Inflammatory macrophage treated with lipopolysaccharide for 1 hour (primary cell): ENCODE measurements at places on chromosomes 12 and 14.

GRCh38 chr14:100384819-100385813 lies 62.0 kb downstream of the SLC25A47 start:
- DNase-seq: no peak

- DNase-seq: peak; percentile 14
Observed at GRCh38 chr12:122834104-122834920, 945 bp upstream of the HIP1R start.

GRCh38 chr12:50224026-50224692 lies 57.0 kb upstream of the CERS5 start:
- DNase-seq: no peak

DNA sequence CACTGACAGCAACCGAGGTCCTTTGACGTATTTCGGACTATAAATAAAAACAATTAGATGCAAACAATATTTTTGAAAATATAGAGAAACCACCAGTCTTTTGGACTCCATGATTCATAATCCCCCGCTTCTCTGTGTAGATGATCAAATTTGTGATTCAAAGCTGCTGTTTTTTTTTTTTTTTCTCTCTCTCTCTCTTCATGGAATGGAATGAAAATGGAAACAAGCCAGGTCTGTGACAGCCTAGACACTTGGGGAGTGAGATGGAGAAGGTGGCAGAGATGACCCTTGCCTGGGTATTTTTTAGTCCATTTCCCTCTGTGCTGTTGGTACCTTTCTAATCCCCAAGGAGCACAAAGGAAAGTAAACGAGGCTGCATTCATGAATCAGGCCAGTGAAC lies 248.5 kb downstream of the GLT1D1 start:
- no peak for DNase-seq

DNA sequence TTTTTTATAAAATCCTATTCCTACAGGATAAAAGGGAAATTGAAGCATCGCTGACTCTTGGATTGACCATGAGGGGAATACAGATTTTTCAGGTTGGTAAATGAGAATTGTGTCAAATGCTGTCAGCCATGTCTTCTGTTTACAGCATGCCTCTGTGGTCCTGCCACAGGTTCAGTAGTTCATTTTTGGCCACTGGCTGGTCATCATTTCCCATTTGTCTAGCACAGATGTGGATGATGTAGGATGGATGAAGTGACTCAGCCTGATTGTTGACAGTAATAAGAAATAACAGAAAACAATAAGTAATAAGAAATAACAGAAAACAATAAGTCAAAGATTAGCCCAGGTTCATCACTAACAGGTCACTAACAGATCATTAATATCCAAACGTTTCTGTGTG lies 59.8 kb downstream of the FRMD6 start:
- no peak for DNase-seq

GRCh38 chr14:60760644-60761364 lies 26.2 kb downstream of the MNAT1 start:
- DNase-seq: no peak

- no peak for DNase-seq
Observed at GRCh38 chr14:101088395-101088667, 184.8 kb upstream of the RTL1 start.

DNA sequence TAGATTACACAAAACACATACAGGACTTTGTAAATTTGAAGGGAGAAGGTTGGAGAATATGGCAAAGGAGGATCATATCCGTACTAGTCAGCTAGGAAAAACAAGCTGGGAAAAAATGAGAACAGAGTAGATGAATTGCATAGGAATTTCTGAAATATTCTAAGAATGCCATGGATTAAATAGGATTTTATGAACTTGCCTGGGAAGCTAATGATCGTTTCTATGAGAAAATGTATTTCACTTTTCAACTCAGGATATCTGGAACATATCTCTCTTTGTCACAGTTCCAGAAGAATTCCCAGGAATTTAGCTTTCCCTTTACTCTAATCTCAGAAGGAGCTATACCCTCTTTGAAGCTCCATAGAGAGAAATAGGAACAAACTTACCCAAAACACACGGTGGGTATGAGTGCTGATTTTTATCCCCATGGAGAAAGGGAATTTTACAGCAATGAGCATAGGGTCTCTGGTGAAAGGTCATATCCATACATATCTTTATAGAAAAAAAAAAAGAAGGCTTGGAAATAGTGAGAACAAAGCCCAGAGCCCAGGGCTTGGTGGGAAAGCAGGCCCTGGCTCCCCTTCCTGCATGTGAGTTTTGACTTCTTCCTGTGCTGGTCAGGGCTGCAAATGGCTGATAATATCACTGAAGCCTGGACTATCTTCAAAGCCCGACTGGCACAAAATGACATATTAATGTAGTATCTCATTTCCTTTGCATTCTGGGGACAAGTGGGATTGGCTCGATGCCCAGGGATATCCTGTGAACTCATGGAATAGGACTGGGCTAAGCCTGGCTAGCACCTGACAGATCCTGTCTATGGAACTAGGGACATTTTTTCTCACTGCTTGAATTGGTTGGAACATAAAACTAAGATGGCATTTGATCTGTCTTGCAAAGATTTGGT lies 136.3 kb downstream of the AEBP2 start:
- no peak for DNase-seq

DNA sequence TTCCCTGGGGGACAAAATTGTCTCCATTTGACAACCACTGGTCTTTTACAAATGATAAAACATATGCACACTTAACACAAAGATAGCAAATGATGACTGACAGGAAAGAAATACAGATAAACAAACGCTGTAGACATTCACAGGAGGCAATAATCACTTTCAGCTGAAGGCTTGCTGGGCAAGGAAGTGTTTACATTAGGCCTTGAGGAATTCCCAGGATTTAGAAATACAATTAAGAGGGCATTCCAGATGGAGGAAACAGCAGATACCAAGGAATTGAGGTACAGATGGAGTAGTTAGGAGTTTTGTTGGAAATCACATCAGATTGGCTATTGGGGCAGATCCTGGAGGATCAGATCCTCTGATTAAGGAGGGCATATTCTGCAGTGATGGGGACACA lies 93.9 kb downstream of the DYRK2 start:
- no peak for DNase-seq

DNA sequence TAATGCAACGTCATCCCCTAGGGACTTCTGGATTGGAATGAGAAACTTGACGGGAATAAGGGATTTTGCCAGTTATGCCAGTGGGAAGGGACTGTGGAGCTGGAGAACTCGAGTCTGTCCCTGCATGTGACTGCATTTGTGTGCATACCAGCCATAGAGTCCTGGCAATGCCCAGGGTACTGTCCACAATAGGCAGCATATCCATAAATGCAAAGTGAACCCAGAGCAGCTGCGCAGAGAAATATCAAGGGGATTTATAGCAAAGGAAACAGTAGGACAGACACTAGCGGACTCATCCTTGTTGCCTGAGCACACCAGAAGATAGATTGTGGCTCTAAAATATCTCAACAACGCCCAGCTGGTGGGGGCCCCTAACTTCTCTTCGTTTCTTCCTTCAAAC lies 247.1 kb upstream of the SRRM4 start:
- DNase-seq: no peak

GRCh38 chr14:32224737-32225377 lies 21.8 kb upstream of the RNU6-8 start:
- no peak for DNase-seq

GRCh38 chr14:48703728-48704467 lies 882.3 kb downstream of the RPS29 start:
- no peak for DNase-seq

DNA sequence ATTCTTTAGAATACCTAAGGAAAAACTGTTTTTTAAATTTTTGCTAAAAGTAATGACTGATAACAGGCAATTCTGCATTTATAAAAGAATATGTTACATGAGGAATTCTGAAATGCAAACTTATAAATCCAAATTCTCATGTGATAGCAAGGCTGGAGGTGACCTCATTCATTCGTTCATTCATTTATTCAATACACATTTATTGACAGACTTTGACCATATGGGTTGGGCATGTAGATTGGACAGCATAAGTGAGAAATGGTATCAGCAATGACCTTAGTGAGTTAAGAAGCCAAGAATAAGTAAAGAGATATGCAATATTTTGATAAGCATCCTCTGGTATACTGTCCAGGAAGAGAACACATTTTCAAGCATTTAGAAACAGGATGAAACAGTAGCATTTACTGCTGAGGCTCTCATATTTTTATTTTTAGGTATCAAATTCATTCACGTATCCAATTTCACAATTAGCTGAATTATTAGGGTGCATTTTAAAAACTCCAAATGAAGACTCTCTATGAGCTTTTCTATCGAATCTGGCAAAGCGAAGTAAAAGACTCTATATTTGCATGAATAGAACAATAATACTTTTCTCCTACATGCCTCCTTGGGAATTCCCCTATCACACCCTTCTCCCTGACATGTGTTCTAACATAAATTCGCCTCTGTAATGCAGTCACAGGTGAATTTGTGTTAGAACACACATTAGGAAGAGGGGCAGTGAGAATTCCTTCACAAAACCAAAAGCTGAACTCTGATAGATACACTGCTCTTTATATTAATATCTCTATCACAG lies 49.9 kb downstream of the PEBP1 start:
- no peak for DNase-seq

- DNase-seq: no peak
Observed at GRCh38 chr14:24801024-24801423, 167.0 kb upstream of the GZMB start.

DNA sequence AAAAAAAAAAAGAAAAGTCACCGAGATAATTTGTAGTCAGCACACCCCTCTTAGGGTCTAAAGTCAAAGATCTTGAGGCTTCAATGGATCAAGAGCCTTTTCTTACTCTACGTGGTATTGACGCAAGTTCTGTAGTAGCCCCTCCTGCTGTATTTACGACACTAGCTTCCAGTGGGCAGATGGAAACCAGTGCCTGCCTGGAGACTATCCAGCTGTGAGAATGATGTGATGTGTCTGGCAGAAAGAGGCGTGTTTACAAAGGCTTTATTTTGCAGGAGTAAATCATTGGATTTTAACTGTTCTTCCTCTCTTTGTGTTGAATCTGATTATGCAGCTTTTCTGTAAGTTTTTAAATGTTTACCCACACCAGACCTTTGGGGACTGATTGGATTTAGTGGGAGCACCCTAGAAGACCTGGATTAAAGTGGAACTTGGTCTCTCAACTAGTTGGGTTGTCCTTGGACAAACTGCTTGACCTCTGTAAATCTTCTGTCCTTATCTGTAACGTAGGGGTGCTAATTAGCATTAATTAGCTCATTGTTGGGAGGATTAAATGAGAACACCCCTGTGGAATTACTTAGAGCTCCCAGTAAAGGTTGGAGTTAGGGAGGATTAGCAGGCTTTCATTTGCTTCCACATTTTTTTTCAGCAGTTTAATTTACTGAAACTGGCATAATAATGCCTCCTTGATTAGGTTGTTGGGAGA lies 72.4 kb downstream of the RASSF3 start:
- no peak for DNase-seq

- peak; percentile 74 for DNase-seq
Observed at GRCh38 chr14:52312931-52313355, 1.2 kb upstream of the PTGER2 start.

DNA sequence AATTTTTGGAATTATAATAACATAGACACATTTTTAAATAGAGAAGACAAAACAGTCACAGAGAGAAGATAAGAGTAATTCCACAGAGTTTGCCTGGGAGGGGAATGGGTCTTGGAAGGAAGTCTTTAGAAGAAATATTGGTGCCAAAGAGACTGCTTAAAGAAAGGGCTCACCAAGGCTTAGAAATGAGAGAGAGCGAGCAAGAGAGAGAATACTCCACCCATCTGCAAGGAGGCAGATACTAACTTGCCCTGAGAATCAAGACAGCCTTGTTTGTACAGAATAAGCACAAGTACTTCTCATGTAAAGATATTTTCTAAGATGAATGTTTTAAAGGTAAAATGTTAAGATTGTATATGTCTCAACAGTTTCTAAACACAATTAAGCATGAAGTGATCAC lies 165.5 kb downstream of the SLC38A4 start:
- DNase-seq: no peak

DNA sequence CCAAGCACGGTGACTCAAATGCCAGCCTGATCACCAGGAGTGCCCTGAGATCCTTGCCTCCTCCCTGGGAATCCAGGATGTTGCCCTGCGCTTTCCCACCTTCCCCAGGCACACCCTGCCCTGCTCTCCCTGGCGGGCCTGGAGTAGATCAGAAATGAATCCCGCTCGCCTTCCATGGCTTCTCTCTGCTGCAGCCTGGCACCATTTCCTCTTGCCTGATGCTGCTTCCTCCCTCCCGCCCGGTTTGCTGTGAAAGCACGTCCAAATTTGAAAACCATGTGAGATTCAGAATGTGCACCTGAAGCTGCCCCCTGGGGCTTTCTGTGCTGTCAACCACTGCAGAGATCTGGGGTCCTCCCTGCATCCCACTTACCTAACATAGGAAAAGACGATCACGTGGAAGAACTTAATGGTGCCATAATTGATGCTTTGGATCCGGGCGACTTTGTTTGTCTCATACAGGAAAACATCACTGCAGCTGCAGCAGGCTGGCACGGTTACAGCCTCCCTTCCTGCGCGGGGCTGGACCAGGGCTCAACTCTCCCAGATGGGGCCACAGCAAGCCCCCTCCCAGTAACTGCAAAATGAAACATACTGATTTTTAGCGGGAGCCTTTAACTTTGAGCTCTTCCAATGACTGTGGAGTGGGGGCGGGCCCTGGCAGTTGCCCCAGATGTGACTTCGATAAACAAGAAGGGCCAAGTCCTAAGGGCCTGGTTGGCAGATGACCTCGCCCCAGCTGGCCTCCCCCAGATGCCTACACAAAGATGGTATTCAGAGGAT lies 24.9 kb upstream of the C12orf76 start:
- no peak for DNase-seq

DNA sequence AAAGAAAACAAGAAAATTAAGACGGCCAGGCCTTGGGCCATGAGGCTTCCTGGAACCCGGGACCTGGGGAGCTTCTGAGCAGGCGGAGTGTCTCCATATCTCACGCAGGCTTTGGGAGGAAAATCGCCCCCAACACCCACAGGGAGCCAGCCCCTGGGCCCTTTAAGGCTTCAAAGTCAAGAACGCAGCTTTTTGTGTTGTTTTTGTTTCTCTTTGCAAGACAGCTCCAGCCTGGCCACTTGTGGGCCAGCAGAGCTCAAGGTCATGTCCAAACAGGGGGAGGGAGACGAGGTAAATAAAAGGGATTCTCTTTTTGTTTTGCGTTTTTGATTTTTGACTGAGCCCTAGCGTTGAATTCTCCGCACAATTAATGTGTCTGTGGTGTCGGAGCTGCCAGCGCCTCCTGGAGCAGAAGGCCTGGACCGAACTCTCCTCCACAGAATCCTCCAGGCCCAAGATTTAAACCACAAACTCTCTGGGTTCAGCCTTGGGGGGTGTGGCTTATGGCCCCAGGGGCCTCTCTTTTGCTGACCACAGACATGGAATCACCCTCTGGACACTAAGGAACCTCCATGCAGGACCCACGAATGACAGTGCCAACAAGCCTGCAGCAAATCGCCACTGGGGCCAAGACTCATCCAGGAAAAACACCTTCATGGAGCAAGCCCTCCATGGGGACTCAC lies 8.2 kb downstream of the SCARB1 start:
- no peak for DNase-seq

- no peak for DNase-seq
Observed at GRCh38 chr12:100186071-100186470, 14.5 kb upstream of the ACTR6 start.
